Fibroblast of villous mesenchyme (primary cell): ENCODE measurements at places on chromosomes 7 and 10.

GRCh38 chr7:146926841-146927240 lies 810.2 kb downstream of the CNTNAP2 start:
- DNase-seq = no peak

DNA sequence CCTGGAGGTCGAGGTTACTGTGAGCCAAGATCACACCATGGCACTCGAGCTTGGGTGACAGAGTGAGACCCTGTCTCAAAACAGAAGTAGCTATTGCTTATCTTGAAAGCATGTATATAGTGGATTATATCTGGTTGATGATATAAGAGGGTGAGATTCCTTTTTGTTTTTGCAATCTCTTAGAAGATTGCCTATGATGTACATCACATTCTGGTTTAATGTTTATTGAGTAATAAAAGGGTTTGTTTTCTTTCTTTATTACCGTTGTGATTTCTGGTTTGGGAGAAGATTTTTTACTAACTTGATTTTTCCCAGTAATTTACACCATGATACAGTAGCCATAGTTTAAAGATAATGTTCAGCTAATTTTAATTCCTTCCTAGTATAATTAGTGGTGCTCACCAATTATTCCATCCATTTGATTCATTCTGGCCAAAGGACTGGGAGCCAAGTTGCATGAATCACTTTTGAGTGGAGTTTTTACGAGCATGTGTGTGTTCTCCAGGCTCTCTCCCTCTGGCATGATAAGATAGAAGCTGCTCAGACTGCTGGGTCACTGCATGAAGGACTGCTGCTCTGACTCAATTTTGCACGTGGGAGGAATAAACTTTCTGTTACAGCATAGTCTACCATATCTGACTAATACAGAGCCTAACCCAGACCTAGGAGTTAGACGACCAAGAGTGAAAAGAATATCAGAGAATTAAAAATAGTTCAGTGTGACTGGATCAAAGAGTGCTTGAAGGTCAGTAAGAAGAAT lies 13.5 kb upstream of the TSPAN13 start:
- peak; percentile 99 for DNase-seq

DNA sequence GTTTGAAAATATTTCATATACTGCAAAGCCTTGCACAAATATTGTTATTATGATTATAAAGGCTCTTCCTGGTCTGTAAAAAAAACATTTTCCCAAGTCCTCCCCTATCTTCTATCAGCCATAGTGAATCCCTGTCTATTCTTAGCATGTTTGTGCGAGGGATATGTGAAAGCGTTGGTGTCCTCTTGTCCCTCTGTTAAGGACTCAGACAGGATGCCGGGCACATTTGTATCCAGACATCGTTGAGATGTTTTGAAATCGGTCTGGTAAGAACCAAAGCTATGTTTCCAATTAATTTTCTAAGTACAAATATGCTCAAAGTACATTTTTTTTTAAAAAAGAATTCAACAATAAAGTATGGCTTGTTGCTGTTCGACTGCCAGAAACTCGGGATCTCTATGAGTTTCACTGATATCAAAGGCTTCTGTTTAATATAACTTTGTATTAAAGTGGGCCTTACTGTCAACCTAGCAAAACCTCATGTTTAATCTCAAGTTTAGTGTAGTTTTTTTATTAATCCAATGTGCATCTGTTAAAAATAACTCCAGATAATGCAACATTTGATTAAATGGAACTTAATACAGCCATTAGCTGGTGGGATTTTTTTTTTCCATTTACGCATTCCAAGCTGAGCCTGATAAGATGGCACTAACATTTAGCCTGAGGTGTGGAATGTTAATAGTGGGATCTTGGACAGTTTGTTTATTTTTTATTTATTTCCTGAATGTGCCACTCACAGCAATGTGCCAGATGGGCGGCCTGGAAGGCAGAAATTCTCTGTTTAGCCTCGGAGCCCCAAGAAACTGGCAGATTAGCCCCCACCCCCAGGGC lies 754.3 kb downstream of the LRMDA start:
- DNase-seq = peak; percentile 15

- DNase-seq = no peak
Measured at GRCh38 chr10:28913436-28914237, 236.3 kb downstream of the BAMBI start.

DNA sequence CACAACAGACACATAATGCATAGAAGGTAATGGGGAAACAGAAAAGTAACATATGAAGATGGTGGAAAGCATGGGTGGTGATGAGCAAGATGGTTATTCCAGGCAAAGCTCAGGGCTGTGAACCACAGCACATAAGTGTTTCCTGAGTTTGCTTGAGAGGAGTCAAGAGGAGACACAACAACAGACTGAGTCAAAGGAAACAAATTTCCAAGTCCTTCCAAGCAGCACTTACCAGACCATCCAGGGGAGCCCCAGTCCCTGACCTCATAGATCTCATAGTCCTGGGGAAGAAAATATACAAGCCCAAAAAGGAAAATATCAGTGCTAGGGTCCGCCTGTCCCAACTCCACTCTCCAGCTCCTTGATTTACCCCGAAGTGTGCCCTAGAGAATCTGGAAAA lies 216.6 kb upstream of the FZD1 start:
- no peak for DNase-seq

DNA sequence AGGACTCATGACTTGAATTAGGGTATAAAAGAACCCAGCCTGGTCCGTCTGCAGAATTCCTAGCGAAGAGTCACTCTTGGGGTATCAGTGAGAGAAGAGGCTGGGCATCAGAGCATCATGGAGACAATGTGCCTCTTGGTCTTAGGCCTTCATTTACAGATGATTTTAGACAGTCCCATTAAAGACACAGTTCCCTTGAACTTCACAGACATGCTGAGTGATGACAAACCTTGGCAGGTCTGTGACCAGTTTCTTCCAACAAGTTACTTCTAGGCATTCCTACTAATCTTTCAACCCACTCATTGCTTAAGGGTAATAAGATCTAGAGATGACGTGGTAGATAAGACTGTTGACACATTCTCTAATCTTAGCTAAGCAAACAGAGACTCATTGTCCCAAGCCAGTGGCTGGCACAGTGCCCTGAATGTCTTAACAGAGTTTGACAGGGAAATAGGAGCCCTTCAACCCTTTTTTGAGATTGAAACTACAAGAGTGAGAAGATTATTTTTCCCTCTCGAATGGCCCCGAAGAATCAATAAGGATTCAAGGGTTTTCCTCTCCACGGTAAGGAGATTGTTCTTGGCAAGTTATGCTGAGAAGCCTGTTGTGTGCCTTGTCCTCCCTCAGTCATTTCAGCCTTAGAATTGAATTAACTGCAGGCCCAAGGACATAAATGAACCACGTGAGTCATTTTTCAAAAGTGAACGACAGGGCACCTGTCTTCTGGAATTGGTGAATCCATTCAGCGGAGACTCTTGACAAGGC lies 281.1 kb downstream of the CCDC3 start:
- peak; percentile 85 for DNase-seq

GRCh38 chr7:113370910-113371309 lies 252.6 kb upstream of the SMIM30 start:
- DNase-seq = no peak

DNA sequence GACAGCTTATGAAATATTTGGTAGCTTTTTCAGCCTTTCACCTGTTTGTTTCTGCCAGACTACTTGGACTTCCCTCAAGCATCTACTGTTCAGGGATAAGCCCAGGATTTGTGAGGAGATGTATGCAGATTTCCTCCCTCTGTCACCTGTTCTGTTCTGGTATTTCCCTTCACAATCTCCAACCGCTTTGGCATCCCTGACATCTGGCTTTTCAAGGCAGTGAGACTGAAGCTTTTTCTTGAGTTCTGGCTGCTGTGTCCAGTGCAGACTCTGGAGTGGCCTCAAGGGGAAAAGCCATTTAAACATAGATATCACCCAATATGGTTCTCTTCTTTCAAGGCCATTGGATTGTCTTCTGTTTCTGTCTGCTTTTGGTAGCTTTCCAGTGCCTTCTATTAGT lies 369.7 kb downstream of the LRMDA start:
- DNase-seq = no peak

DNA sequence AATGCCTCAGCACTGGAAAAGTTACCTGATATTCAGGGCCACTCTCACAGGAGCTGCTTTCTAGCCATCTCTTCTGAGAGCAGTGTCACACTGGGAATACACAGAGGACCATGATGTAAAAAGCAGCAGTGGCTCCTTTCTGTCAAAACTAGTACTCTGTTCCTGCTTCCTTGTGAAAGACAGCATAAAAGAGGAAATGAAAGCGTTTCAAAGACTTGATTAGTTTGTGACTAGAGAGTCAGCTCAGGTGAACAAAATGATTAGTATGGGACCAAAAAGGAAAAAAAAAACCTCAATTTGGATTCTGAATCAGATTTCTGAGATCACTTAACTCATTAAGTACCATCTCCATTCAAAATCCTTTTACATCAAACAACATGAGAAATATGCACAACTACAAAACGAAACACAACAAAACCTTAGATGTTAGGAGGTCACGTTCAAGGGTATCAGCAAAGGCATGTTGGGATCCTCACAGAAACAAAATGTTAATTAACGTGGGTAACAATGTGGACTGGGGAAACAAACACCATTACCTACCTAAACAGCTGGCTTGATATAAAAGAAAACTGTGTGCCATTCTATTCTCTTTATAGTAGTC lies 103.7 kb downstream of the MACC1 start:
- no peak for DNase-seq

- DNase-seq = no peak
Measured at GRCh38 chr7:108254259-108254658, 124.1 kb upstream of the LAMB4 start.

- no peak for DNase-seq
Measured at GRCh38 chr10:56728349-56728748, 367.3 kb upstream of the ZWINT start.

- DNase-seq = peak; percentile 75
Measured at GRCh38 chr7:95246831-95247370, 77.4 kb downstream of the PON1 start.

DNA sequence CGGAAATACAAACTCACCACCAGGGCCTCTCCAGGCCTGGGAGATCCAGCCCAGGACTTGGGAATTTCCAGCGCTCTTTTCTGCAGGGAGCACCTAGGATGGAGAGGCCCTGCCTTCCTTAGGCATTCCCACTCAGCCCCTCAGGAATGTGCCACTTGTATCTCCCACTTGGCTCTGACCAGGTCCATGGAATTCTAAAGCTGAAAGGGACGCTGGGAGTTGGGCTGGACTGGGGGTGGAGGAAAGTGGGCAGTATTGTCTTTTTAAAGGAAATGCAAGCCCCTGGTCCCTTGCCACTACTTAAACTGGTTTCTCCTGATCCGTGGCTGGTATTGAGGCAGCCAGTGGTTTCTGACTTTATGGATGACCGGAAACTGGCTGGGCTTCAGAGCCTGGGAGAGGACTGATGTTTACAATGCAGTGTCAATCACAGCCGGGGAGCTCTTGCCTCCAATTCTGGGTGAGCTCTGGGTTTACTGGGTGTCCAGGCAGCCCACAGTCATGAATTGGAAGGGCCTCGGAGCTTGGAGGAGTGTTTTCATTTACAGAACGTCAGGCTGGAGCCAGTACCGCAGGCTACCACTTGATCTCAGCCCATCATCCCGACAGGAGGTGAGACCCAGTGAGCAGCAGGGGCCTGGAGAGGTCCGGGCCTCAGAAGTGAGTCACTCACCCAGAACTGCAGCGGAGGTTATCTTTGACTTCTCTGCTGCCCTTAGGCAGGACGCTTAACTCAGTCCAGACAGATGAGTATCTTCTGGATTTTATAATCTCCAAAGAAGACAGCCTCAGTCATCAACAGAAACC lies 27.3 kb downstream of the AGAP3 start:
- DNase-seq = peak; percentile 86

DNA sequence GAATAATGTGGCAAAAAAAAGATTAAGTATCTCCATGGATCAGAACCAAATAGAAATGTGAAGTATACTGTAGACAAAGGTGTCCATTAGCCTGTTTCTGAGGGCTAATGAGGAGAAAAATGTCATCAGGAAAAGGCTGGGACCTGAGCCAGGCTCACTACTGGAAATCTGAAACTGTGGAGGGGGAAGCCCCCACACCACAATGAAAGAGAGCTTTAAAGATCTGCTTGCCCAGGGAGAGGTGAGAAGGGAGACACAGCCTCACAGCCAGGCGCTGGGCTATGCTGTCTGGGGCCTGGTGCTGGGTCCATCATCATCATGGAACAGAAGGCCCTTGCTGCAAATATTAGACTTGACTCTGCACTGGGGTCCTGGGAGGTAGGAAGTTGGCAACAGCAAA lies 90.4 kb downstream of the OSBPL3 start:
- no peak for DNase-seq

DNA sequence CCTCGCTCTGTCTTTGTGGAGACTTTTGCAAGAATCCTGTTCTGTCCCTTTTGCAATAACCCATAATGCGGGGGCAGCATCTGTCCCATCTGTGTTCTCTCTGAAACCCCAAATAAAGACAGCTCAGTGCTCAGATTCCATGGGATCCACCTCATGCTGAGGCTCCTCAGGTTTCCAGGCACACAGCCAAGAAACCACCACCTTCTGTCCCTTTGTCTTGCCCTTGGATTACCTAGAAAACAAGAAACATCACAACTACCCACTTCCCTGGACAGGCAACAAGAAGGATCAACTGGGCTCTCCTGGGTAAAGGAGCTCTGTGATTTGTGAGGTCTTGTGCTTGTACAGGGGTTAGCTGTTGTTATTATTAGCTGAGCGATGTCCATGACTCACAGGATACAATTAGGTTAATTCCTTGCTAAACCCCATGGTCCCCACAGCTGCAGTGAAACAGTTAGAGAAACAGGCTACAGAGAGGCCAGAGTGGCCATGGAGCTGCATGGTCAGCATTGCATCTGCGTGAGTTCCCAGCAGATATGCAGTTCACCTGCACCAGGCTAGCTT lies 50.2 kb downstream of the CXCL12 start:
- DNase-seq = peak; percentile 77

DNA sequence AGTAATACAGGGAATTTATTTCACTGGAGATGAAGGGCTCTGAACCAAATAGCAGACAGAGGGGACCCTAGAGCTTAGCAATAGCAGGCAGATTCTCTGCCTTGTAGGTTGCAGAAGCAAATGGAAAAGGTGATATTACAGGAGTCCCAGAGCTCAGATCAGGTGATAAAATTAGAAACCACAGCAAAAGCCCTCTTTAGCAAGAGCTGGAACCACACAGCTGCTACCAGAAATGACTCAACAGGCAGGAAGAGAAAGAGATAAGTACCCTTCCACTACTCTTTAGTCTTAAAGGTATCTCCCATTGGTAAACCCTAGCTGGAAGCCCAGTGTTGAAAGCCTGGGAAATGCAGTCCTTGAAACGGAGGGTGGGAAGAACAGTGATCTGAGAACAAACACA lies 535.6 kb upstream of the GHITM start:
- DNase-seq = peak; percentile 36

DNA sequence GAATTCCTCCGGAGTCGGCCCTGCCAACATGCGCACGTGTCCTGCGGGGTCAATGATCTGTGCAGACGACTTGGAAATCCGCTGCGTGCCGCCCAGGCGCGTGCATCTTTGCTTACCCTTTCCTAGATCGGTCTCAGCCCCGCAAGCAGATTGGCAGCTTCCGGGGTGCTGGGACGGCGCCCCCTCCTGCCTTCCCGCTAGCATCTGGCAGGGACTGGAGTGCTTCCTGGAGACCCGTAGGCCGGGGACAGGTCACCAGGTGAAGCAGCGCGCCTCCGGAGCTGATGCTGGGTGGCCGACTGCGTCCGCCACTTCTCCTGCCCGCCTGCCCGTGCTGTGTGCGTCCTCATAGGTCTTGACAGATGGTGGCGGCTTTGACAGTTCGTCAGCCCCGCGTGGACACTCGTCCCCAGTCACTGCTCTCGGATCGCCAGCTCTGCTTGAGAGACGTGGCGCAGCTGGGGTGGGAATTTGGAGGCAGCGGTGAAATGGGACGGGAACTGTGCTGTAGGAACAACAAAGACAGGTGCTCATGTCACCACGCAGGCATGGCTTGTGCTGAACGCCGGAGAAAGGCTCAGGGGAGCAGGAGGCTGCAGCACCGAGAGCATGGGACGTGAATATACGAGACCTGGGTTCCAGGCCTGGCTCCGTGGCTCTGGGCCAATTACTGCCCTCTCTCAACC lies 21.9 kb upstream of the KCNK18 start:
- no peak for DNase-seq
